Activated CD8-positive, alpha-beta T cell treated with anti-CD3 and anti-CD28 coated beads, Interleukin-2, amount 10 ng/mL, durations not matched to agents 7 days and 5 days (primary cell): ENCODE measurements at places on chromosomes 16 and 17. TPM values are rescaled to one million over a fixed set of nuclear protein-coding genes. Genes with fewer than 3 reads are reported as not detected.
A peak's percentile ranks its signal among the peaks of the same experiment; 100 is the strongest.

Gene STX1B
- total RNA-seq = 2.2 TPM

- H3K27ac ChIP-seq = no peak overlapping the region
- H3K4me1 ChIP-seq = no peaks in the 10 kb centered on the region
- no peak for DNase-seq
- no peak overlapping the region for H3K4me3 ChIP-seq
- peaks cover 2% of the 10 kb centered on the region for H3K27me3 ChIP-seq
Observed at GRCh38 chr17:2905696-2906501, 109.7 kb downstream of the RAP1GAP2 start.

Gene XPO6
- 209 TPM for total RNA-seq

DNA sequence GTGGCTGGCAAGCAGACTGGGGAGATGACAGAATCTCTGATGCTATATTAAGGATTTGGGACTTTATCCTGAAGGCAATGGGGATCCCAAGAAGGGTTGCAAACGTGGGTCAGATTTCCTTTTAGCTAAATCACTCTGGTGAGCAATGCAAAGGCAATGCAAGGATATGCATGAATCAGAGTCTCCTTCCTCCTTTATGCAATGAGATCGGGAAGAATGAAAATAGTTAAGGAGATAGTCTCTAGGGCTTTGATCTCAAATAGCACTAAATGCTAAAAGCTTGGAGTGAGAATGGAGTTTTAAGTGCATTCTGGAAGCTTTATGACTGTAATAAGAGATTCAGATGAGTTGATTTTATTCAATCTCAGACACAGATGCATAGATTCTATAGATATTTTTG lies 27.2 kb upstream of the SHISA9 start:
- H3K27me3 ChIP-seq = peaks cover 9% of the 10 kb centered on the region
- no peak overlapping the region for H3K27ac ChIP-seq
- no peak overlapping the region for H3K4me3 ChIP-seq
- H3K4me1 ChIP-seq = no peaks in the 10 kb centered on the region

Gene SECTM1
- 0.94 TPM for total RNA-seq

GRCh38 chr17:80339731-80340456 lies 75.1 kb upstream of the ENDOV start:
- DNase-seq = no peak
- peaks cover 72% of the 10 kb centered on the region for H3K36me3 ChIP-seq
- H3K27me3 ChIP-seq = no peaks in the 10 kb centered on the region
- H3K27ac ChIP-seq = no peak overlapping the region
- H3K4me1 ChIP-seq = peaks cover 7% of the 10 kb centered on the region

- H3K27ac ChIP-seq = no peak overlapping the region
- no peak for DNase-seq
- no peaks in the 10 kb centered on the region for H3K36me3 ChIP-seq
- H3K4me3 ChIP-seq = no peak overlapping the region
- H3K27me3 ChIP-seq = no peaks in the 10 kb centered on the region
- H3K4me1 ChIP-seq = no peaks in the 10 kb centered on the region
Observed at GRCh38 chr17:52106072-52106471, 52.4 kb downstream of the CA10 start.

- no peak overlapping the region for H3K4me3 ChIP-seq
- peaks cover 46% of the 10 kb centered on the region for H3K36me3 ChIP-seq
- DNase-seq = no peak
Observed at GRCh38 chr16:11084876-11085485, 140.6 kb downstream of the CLEC16A start.

DNA sequence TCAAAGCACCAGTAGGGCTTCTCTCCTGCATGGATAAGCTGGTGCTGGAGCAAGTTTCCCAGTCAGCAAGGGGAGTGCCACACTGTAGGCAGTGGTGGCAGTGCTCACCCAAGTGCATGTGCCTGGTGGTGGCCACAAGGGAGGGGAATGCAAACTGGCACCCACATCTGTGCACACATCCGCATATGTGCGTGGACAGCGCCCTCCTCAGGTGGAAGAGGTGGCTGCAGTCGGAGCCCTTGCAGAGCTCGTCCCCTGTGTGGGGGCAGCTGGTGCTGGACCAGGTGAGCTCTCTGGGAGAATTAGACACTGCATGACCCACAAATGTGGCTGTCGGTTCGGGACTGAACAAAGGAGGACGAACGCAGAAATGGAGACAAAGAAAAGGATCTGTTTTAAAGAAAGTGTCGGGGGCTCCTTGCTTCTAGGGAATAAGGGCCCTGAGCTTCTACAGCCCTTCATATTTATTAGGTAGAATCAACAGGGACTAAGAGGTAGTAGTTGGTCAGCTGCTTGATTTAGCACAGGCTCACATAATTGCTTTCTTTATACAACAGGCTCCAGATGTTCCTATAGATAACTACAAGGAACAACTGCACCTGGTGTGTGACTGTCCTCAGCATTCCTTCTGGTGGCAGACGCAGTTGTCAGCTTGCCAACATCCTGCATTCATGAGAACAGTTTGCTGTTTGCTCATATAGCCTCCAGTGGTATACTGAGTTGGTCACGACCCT lies 5.3 kb upstream of the ZNF689 start:
- no peak overlapping the region for H3K4me3 ChIP-seq
- no peak overlapping the region for H3K27ac ChIP-seq
- DNase-seq = peak; percentile 83

DNA sequence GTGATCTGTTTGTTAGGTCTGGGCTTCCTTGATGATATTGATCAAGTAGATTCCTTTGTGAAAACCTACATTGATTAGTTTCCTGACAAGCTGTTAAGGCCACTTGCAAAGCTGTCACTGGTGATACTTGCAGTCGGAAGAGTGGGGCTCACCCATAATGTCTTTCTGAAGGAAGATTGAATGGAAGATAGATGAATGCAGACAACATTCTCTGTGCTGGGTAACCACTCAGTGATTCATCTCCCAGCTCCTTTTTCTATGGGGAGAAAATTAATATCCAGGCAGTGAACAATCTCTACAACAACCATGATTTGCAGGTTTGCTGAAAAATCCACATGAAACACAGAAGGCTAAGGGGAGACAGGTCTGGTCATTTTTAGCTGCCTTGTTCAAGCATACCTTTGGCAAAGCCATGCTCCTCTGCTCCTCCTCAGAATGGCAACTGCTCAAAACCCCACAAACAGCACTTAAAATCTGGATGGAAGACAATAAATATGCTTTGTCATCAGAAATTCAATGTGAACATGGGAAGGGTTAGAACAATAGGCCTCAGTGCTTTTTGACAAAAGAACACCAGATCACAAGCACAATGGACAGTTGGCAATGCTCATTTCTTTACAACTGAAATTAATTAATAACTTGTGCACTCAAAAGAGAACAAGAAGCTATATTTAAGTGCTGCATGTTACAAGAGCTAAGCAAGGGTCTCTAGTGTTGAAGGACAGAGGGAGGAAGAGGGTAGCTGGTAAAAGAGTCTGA lies 495.4 kb downstream of the TOX3 start:
- no peak for DNase-seq
- no peak overlapping the region for H3K4me3 ChIP-seq
- no peaks in the 10 kb centered on the region for H3K4me1 ChIP-seq

Gene RAMP2
- not detected for total RNA-seq
